ENCODE measurements at places on chromosomes 11 and 22.

GRCh38 chr11:118047749-118048148 lies 29.1 kb upstream of the TMPRSS4 start:
- DNase-seq: no peak

DNA sequence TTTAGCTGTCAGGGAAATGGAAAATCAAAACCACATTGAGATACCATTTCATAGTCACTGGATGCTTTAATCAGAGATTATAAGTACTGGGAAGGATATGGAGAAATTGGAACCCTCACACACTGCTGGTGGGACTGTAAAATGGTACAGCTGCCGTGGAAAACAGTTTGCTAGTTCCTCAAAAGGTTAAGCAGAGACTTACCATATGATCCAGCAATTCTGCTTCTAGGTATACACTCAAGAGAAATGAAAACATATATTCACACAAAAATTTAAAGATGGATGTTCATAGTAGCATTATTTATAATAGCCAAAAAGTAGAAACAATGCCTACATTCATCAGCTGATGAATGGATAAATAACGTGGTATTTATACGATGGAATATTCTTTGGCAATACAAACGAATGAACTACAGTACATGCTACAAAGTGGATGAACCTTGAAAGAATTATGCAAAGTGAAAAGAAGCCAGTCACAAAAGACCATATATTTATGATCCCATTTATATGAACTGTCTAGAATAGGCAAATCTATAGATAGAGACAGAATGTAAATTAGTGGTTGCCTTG lies 23.0 kb downstream of the RNF121 start:
- DNase-seq: no peak

DNA sequence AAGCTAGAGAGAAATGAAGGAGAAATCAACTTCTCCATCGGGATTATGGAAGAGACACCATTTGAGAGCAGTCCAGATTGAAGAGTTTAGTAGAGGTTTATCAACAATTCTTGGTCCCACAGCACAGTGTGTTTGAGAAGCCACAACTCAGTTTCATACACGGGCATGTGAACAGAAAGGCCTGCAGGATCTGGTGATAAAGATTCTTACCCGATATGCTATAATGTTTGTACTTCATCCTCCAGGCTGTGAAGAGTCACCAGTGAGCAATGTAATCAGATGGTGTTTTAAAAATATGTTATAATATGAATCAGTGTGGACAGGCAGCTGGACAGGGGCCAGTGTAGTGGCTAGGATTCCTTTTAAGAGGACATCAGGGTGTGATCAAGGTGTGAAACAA lies 29.7 kb upstream of the VWA5A start:
- no peak for DNase-seq

DNA sequence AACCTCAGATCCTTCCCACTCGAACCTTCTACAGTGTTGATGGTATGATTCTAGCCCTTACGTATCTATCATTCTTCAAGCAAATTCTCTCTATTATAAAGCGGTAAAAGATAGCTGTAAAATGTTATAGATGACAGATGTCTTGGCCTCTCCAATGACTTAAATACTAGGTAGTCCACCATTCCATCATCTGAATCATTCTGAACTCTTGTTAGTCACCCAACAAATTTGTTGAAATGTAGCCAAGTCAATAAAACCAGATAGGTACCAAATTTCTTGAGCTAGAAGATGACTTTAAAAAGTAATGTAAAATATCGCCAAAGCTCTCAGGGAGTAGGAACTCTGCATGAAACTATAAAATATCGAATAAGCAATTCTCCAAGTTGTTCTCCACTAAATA lies 32.6 kb upstream of the PICALM start:
- no peak for DNase-seq

GRCh38 chr11:66017321-66017720 lies 5.5 kb downstream of the CST6 start:
- DNase-seq: no peak

DNA sequence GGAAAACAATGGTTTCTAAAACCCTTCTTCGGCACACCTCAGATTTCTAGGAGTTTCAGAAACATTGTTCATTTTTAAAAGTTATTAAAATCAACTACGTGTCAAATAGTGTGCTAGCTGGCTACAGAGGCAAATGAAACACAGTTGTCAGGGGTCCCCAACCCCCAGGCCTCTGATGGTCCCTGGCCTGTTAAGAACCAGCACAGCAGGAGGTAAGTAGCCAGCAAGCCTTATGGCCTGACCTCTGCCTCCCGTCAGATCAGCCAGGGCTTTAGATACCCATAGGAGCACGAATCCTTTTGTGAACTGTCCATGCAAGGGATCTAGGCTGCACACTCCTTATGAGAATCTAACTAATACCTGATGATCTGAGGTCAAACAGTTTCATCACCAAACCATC lies 648.2 kb downstream of the FAM181B start:
- no peak for DNase-seq

DNA sequence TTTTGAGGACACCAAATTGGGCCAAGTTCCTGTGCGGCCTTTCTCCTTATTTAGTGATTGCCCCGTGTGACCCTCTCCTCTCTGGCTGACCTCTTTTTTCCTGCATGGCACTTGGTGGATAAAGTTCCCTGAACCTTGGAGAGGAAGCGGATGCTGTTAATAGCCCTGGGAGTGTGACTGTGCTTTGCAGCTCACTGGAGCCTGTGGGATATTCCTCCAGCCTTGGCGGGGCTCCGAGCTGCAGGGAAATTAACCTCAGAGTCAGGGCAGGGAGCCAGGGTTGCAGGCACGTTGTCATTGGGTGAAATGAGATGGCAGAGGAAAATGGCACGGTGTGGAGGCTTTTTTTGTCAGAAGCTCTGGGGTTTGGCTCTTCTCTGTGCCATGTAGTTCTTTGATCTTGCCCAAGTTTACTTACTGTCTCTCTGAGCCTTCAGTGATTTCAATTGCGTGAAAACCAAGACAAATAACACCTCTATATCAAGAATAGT lies 965 bp downstream of the OR9Q1 start:
- DNase-seq: no peak

GRCh38 chr22:47692811-47693210 lies 930.4 kb downstream of the TBC1D22A start:
- DNase-seq: no peak

GRCh38 chr11:111631666-111632039 lies 29.4 kb downstream of the SIK2 start:
- DNase-seq: no peak

GRCh38 chr11:9853929-9854552 lies 190.2 kb downstream of the SWAP70 start:
- DNase-seq: no peak

DNA sequence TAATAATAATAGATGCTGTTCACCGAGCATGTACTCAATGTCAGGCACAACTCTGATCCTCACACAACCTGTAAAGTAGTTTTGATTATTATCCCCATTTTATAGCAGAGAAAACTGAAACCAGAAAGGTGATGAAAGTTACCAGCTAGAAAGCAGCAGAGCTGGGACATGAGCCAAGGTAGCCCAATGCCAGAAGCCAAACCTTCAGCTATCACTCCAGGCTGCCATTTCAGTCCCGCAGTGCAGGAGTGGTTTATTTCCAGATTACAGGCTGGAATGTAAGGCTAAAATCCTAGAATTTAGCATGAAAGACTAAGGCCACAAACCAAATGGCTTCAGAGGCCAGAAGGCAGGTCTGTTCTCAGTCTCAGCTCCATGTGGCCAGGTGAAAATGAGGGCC lies 108.8 kb downstream of the TENM4 start:
- DNase-seq: no peak

- no peak for DNase-seq
These were observed 101.4 kb downstream of the C11orf58 start for GRCh38 chr11:16839821-16840220.

DNA sequence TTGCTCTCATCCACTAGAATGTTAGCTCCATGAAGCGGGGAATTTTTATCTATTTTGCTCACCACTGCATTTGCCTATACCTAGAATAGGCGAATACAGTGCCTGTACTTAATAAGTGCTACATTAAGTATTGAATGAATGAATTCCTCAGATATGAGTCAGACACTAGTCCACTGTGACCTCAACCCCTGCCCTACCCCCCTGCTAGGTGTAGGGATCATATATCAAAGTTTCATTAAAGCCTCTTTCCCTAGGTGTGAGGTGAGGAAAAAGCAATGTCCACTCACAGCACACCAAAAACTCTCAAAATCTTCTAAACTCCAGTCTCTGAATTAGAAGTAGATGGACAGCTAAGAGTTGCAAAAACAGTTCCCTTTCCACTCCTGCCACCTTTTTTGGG lies 9.8 kb upstream of the PSMA1 start:
- DNase-seq: no peak

DNA sequence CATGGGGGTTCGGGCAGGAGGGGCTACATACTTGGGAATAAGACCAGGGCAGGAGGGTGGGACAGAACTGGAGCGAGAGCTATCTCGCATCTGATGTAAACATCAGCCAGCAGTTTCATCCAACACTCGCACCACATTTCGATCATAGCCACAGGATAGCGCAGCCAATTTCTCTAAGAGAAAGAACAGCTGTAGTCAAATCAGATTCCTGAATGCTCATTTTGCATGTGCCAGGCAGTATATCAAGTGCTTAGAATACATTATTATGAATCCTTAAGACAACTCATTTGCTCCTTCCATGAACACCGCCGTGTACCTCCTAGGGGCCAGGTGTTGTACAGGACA lies 14.5 kb downstream of the DGCR2 start:
- no peak for DNase-seq

- no peak for DNase-seq
These were observed 165.2 kb downstream of the IGLL1 start for GRCh38 chr22:23414727-23415489.

DNA sequence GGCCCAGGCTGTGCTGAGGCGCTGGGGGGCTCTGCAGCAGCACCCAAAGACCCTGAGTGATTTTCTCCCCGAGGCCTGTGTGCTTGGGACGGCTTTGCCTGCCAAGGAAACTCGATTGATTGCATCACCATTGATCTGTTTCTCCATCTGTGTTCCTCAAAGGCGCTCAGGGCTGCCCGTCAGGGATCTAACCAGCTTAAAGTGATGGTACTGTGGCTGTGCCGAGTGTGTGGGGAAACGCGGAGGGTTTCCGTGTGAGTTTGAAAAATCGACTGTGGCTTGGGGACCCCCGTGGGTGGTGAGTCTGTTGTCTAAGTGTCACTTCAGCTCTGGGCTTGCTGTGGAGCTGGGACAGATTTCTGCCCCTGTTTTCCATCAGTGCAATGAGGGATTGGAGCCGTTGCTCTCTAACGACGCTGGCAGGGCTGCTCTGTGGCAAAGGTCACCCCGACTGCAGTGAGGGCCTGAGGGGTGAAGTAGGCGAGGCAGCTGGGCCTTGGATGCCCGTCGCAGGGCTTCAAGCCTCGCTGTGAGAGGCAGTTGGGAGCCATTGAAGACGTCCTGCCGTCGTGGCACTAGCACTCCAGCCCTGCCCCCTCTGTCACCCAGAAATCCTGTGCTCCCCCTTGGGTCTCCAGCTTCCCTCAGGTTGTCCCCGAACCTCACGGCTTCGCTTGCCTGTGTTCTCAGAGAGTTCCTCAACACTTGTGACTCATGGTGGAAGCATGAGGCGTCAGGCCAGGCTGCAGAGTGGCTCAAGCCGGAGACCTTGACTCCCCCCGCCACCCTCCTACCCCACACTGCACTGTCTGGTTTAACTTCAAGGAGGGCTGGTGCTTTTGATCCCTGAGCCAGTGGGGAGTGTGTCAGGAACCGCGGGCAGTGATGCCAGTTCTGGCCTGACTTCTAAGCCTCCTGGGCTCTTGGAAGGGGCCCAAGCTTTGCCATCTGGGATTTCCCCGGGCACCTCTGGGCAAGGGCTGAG lies 21.8 kb downstream of the CACNA1I start:
- DNase-seq: no peak

DNA sequence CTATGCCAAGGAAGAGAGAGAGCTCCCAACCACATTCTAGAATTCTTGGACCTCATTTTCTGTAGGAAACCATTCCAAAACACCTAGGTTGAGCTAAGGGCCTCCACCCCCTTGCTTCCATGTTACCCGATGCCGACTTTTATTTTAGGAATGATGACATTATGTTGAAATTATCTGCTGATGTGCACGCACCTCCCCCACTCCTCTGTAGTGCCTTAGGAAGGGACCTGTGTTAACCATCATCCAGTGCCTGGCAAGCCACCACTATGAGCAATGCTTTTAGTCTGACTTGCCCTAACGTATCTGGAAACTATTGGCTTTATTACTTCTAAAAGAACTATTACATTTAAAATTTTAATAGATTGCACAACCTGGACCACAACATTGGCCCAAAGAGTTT lies 42.1 kb downstream of the NCAPD3 start:
- no peak for DNase-seq

GRCh38 chr11:32864555-32864954 lies 28.1 kb upstream of the QSER1 start:
- DNase-seq: no peak

GRCh38 chr11:3047637-3048036 lies 9.6 kb downstream of the CARS1 start:
- DNase-seq: no peak

DNA sequence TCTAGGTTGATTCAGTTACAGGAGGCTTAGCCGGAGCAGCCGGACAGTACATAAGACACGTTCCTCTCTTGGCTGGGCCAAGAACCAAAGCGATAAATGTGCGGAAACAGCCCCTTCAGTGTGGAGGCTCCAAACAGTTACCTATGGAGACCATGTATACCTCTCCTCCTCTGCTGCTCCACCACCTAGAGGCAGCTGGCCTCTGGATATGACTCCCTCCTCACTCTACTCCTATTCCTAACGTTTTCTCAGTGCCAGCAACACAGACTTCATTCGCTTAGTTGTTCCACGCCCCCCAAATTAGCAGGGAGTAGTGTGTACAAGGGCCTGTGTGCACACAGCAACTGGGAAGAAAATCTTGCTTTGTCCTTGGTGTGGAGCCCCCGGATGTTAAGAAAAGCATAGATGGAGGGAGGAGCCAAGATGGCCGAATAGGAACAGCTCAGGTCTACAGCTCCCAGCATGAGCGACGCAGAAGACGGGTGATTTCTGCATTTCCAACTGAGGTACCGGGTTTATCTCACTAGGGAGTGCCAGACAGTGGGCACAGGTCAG lies 362.3 kb upstream of the KIRREL3 start:
- no peak for DNase-seq

- no peak for DNase-seq
These were observed 807 bp upstream of the ZNF74 start for GRCh38 chr22:20392983-20393704.

- DNase-seq: no peak
These were observed 152.8 kb downstream of the TBC1D22A start for GRCh38 chr22:46914916-46915894.

DNA sequence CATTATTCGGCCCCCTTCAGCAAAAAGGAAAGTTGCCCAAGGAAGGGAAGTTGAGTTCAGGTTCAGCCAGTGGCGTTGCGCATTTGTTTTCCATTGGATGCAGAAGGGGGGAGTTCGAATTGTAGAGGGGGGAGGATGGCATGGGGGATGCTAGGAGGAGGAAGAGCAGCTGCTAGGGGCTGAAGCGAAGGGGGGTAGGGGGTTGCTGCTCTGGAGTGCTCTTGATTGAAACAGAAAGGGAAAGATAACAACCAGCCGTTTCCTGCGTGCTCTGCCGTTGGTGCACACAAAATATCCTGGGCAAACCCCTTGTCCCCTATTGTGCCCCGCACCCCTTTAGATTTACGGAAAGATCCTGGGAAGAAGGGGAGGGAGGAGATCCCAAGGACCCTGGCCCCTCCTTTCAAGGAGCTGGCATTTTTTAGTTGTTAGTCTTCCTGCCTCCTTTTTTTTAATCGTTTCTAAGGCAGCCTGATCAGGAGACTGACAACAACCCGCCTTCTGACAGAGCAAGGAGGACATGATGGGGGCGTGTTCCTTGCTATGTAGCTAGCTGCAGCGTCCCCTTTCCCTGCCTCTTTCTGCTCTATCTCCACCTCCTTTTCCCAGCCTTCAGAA lies 2.1 kb downstream of the KMT2A start:
- DNase-seq: peak; percentile 7
